ENCODE measurements at places on chromosomes 5 and 9. TPM values are rescaled to one million over a fixed set of nuclear protein-coding genes. Genes with fewer than 3 reads are reported as not detected.

The ZNF354C gene
- 0.61 TPM for total RNA-seq

The FGF1 gene
- total RNA-seq = 0.42 TPM

The TMEM232 gene
- total RNA-seq = not detected

The DBH gene
- not detected for total RNA-seq

The CLIC3 gene
- total RNA-seq = 6.7 TPM

The NR4A3 gene
- 1.6 TPM for total RNA-seq

The PAEP gene
- total RNA-seq = 0.32 TPM

The TMEFF1 gene
- 0.59 TPM for total RNA-seq

The LCN1 gene
- total RNA-seq = not detected

The SLC45A2 gene
- total RNA-seq = not detected

The TMEM203 gene
- 39.8 TPM for total RNA-seq

The MYMK gene
- total RNA-seq = not detected

The PCDHAC1 gene
- total RNA-seq = 1.5 TPM

The TEX53 gene
- not detected for total RNA-seq

The GNAQ gene
- total RNA-seq = 20.7 TPM

The DNM1 gene
- total RNA-seq = 106 TPM

The PCDHB9 gene
- total RNA-seq = 0.07 TPM

The HAVCR1 gene
- total RNA-seq = 39.0 TPM

The ZDHHC11 gene
- total RNA-seq = 22.3 TPM

The MZB1 gene
- 0.20 TPM for total RNA-seq

The OCLN gene
- total RNA-seq = 10.9 TPM

Data from A549 treated with dexamethasone at 1 μM for 4 hours (cell line).